ENCODE measurements at places on chromosomes 16 and 17. TPM values are rescaled to one million over a fixed set of nuclear protein-coding genes. Genes with fewer than 3 reads are reported as not detected.

GRCh38 chr16:17830651-17831050 lies 359.9 kb upstream of the XYLT1 start:
- no peak for DNase-seq

GRCh38 chr16:81666113-81666512 lies 113.0 kb upstream of the PLCG2 start:
- DNase-seq = no peak

DNA sequence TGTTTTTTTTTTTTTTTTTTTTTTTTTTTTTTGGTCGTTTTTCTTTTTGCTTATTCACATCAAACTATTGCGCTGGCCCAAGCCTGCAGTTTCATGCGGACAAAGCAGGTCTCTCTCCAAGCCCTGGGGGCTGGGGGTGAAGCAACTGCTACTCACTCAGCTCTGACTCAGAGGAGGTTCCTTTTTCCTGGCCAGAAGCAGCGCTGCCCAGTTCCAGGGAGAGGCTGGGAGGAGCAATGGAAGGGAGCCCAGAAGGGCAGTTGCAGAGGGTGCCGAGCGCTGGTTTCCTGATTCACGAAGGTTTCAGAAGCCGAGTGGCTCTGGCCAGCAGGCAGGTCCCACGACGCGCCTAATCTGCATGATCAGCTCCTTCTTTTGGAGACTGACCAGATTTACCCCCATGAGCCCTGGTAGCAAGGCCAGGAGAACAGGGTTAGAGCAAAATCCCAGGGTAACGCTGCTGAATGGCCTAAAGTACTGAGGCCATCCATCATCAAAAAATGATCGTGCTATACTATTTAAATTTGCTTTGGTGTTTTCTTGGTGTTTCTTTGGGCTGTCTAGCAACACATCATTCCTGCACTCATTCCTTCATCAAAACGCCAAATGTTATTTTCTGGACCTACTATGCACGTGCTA lies 144.7 kb upstream of the SOX9 start:
- no peak for DNase-seq

- DNase-seq = no peak
Observed at GRCh38 chr17:2144701-2145100, 89.8 kb downstream of the HIC1 start.

DNA sequence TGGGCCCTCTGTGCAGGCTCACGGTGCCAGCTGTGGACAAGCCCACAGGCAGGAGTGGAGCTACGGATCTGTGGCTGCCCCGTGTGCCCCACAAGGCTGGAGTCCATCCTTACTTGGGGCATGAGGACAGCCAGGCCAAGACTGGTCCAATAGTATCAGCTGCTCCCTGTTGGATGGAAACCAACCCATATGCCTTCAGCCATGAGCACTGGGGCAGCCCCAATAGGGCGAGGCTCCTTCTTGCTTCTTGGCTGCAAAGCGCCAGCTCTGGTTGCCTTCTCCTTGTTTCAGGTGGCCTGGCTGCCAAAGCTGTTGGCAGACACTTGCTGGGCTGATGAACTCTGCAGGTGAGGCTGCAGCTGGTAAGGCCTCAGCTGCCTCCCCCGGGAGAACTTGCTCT lies 188.0 kb downstream of the ENGASE start:
- DNase-seq = no peak

DNA sequence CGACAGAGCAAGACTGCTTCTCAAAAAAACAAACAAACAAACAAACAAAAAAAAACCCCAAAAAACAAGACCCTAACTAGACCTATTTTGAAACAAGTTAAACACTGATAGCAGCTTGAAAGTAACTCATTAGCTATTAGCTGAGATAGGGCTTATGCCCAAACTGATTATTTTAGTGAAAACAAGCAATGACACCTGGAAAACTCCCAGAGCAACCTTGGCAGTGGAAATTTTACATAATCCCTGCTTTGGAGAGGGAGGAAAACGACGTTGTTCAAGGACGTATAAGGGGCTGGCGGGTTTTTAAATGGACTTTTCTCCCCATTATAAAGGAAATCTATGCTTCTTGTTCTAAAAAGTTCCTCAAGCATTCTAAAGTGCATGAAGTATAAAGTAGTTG lies 45.4 kb upstream of the AQP8 start:
- DNase-seq = no peak

DNA sequence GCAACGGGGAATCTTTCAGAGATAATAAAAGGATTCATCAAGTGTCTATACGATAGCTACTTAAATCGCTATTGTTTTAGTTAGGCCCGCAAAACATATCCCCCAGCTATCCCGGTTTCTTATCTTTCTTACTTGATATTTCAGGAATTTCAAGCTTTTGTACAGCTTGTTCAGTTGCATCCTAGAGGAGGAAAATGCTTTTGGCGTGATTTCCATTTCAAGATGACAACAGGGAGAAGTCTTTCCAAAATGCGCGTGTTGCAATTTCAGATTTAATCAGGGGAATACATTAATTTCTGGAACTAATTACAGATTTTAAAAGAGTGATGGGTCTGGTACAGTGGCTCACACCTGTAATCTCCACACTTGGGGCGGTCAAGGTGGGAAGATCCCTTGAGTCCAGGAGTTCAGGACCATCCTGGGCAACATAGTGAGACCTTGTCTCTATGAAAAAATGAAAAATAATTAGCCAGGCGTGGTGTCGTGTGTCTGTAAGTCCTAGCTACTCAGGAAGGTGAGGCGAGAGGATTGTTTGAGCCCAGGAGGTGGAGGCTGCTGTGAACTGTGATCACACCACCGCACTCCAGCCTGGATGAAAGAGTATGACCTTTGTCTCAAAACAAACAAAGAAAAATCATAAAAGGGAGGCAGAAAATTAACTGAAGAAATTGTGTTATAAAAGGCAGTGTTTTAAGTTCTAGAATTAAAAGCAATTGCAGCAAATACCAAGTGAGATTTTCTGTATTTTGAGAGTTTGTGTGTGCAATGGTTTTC lies 546.1 kb downstream of the MAF start:
- no peak for DNase-seq

- DNase-seq = no peak
Observed at GRCh38 chr16:73232555-73233328, 184.8 kb upstream of the ZFHX3 start.

DNA sequence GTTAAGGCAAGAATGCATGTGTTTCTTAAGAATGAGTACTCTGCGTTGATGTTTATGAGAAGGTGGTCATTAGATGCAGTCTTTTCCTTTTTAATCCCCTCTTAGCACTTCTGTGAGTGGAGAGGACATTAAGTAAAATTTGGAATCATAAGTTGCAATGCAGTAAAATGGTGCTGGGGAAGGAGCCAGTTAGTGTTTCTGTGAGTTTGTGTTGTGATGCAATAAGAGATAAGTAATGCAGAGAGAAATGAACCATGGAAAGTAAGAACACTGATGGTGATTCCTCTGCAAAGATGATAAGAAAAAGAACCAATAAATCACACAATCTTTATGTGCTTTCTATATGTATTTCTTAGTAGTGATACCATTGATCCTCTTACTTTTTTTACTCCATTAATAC lies 20.0 kb downstream of the ABHD15 start:
- no peak for DNase-seq

MT1H gene
- 2.3 TPM for total RNA-seq

PPM1D gene
- total RNA-seq = 11.6 TPM

TNFRSF17 gene
- not detected for total RNA-seq
